ENCODE measurements at places on chromosomes 7 and 10.

DNA sequence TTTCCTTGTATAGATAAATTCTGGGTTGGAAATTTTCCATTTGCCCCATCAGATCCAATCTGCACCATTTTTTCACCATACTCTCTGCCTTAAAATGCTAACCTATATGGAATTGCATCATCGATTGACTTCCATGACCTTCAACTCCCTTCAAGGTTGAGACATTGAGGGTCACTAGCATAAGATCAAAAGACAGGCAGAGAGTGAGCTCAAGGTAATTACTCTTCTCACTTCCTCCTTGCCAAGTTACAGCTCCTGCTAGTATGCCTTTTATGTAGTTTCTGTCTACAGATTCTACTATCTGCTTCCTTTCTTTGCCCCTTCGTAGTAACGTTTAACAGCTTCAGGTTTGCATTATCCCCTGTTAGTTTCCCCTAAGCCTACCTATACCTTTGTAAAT, 1127.7 kb upstream of the LRRTM3 start:
- no peak for DNase-seq

- DNase-seq = no peak
Measured at GRCh38 chr10:123890226-123890625, 1.4 kb downstream of the CPXM2 start.

DNA sequence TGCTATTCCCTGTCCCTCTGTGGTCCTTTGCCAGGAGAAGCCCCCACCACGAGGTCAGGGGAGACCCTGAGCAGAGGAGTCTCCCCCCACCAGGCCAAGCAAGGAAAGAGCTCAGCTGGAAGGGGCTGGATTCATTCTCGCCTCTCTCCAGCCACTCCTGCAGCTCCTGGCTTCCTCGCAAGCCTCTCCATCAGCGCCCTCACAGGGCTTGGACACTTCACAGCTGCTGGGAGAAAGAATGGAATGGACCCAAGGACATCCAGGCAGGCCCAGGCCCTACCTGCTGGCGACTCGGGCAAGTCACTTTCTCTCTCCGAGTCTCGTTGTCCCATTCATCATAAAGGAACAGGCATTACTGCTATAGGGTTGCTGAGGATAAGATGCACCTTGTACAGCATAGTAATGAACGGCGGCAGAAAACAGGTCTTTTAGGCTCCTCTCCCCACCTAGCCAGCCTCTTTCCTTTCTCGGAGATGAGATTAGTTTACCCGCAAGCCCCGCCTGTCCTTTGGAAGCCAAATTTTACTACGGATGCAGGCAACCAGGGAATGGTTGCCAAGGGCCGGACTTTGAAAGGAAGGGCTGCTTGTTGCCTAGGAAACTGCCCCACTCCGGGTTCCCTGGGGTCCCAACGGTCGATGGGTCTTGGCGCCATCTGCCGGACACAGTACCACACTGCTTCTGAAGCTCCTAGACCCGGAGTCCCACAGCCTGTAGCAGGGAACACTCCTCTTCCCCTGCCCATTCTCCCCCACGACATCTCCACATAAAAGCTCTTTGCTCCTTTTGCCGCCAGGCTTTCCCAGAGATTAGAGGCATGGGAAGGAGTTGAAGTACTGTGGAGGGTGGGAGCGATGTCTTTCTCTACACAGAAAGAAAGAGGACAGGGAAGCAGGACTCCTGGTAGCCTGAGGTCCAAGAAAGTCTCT, 22.3 kb downstream of the IMPDH1 start:
- DNase-seq = peak; percentile 88

- DNase-seq = no peak
Measured at GRCh38 chr7:130281260-130281659, 11.7 kb upstream of the CPA4 start.

- DNase-seq = no peak
Measured at GRCh38 chr7:66211429-66211828, 6.3 kb downstream of the TPST1 start.

DNA sequence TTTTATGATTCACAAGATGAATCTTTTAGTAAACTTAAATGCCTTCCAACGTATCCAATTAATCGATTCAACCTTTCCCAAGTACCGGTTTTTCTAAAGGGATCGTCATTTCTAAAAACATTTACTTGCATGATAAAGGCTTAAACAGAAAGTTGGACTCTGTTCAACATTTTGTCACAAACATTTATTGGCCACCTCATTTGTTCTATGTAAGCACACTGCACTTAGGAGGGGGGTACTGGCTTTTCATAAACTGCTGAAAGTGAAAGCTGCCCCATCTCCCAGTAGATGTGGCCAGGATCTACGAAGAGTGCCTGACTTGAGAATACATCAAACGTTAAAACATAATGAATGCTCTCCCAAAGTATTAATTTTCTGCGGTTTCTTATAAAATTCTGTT, 37.3 kb upstream of the LAMB4 start:
- no peak for DNase-seq

- no peak for DNase-seq
Measured at GRCh38 chr7:143216151-143216550, 5.7 kb upstream of the TAS2R40 start.

GRCh38 chr10:91022390-91022789, 101.5 kb upstream of the ANKRD1 start:
- no peak for DNase-seq

GRCh38 chr10:69045441-69046300, 42.2 kb upstream of the SRGN start:
- DNase-seq = no peak

DNA sequence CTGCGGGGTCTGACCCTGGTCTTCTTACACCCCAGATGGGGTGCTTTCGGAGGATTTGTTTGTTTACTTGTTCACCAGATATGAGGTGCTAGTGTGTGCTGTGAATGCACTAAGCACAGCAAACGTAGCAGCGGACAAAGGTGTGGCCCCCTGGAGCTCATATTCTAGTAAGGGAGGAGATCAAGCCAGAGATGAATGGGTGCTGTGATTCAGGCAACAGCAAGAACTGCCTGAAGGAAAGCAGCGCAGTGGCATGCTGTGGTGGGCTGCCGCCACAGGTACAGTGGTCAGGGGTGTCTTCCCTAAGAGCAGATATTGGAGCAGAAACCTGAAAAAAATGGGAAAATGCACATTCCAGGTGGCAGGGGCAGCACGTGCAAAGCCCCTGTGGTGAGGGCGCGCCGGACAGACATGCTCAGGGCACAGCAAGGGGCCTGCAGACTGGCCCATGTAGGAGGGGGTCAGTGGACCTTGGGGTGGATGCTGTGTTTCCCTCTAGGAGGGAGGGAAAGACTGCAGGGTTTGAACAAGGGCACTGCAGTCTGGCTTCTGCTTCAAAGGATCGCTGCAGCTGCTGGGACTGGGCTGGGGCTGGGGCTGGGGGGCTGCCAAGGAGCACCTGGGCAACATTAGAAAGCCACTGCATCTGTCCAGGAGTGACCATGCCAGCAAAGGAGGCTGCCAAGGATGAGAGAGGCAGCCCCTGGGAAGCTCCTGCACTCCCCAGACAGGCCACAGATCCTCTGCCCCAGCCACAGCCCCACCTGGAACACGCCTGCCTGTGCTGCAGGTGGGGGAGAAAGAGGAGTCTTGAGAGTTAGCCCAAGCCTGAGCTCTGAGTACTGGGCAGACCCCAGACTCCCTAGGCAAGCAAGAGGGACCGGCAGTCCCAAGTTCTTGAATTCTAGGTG, 927 bp upstream of the DEPP1 start:
- no peak for DNase-seq

GRCh38 chr7:116113310-116113709, 82.7 kb upstream of the TFEC start:
- DNase-seq = no peak

- peak; percentile 58 for DNase-seq
Measured at GRCh38 chr10:125057158-125058001, 103.0 kb downstream of the CTBP2 start.

GRCh38 chr10:116472891-116473290, 45.2 kb downstream of the PNLIPRP3 start:
- no peak for DNase-seq

DNA sequence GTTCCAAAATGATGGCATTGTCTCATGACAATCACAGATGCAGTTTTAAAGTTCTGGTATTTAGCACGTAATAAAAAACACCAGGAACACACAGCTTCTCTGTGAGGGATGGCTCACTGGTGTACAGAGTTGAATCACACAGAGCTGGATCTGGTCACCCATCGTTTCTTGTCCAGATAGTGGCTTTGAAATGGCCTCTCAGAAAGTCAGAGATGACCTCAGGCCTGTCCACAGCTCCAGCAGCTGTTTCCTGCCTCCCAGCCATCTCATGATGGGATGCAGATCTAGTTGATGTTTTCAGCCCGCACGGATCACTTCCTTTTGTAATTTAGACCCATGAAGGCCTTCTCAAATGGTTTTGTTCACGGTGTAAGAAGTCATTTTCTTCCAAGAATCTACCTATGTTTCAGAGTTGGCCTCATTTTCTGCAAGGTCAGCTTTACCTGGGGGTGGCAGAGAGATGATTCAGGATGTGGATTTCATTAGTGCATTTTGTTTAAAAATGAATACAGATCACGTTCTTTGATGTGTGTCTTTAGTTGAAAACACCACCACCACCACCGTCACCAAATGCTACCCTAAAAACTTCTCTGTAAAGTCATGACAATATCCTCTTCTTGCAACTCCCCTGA, 166.2 kb downstream of the SNX10 start:
- no peak for DNase-seq

DNA sequence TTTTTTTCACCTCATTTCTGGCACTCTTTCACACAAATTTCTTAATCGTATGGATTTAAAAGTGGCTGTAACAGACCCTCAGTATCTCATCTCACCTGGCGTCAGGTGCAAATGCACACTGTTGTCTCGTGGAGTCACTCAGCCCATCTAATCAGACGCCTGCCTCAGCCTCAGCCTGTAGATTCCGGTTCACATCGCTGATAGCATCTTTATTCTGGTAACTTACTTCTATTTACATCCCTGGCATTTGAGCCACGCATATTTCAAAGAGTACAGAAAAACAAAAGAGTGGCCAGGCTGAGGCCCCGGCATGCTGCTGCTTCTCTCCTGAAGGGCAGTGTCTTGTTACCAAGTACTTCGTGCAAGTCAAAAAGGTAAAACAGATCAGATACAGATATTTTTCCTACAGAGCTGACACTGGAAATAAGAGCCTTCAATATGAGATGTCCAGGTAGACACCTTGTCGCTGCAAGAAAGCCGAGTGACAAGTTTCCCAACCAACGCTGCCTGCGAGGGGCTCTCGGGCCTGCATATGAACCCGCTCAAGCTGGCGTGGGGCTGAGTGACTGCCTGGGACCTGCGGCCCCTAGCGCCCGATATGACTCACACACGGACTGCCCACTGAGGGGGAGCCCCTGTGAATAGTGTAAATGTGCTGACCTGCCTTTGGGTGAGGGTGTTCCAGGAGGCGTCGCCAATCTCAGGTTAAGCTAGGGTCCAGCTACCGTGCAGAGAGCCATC, 4.3 kb downstream of the VIPR2 start:
- no peak for DNase-seq

DNA sequence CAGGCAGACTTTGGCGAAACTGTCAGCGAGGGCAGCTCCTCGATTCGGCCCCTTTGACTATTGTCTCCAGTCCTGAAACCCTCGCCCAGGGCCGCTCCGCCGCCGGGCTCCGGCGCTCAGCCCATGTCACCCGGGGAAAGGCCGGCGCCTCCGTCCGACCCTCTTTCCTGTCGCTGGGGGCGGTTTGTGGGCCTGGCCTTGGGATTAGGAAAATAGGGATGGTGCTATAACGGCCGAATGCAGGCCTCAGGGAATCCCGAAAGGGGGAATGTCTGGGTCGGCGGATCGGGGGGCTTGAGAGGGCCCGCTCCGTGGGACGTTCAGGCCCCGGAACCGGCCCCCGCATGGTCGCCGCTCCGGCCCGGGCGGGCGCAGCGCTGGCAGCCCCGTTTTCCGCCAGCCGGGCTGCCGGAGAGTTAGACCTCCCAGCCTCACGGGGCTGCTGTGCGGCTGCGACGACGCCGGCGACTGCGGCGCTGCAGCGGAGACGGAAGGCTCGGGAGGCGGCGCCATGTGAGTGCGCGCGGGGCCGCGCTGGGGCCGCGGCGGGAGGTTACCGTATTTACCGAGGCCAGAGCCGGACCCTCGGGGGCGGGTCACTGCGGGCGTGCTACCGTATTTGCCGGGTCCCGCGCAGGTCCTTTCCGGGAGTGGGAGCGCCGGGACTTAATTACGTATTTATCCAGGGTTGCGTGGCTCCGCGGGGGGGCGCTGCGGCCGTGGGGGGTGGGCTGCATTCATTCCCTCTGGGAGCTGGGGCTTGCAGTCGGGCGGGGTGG, 25.9 kb downstream of the ZNF775 start:
- peak; percentile 87 for DNase-seq

DNA sequence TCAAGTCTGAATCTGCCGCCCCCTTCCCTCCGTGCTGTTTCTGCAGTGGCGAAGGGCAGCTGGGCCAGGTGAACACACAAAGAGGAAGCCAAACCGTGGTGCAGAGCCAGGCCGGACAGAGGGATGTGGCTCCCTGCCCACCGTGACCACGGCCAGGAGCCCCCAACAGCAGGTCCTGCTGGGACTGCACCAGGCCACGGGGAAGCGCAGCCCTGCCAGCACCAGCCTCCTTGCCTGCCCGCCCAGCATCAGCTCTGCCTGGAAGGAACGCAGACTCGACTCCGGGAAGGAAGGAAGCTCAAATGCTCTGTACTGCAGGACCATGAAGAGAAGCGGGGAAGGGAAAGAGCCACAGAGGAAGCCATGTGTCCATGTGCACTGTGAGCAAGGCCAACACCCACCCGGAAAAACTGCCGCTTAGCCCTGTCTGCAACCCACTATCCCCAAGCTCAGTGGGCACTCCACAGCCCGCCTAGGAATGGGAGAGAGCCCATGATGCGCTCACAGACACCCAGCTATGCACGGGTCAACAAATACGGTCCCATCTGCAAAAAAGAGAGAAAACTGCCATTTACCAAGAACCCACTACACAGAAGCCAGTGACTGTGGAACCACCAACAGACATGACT, 19.0 kb downstream of the GPER1 start:
- no peak for DNase-seq

- DNase-seq = no peak
Measured at GRCh38 chr7:46139079-46139478, 218.0 kb upstream of the IGFBP3 start.

GRCh38 chr10:60384011-60384410, 5.7 kb downstream of the ANK3 start:
- no peak for DNase-seq

GRCh38 chr7:44180631-44181030, 8.6 kb downstream of the GCK start:
- DNase-seq = no peak

- no peak for DNase-seq
Measured at GRCh38 chr10:24973163-24973562, 20.8 kb upstream of the PRTFDC1 start.

- DNase-seq = no peak
Measured at GRCh38 chr7:140160308-140160707, 16.5 kb downstream of the KDM7A start.

DNA sequence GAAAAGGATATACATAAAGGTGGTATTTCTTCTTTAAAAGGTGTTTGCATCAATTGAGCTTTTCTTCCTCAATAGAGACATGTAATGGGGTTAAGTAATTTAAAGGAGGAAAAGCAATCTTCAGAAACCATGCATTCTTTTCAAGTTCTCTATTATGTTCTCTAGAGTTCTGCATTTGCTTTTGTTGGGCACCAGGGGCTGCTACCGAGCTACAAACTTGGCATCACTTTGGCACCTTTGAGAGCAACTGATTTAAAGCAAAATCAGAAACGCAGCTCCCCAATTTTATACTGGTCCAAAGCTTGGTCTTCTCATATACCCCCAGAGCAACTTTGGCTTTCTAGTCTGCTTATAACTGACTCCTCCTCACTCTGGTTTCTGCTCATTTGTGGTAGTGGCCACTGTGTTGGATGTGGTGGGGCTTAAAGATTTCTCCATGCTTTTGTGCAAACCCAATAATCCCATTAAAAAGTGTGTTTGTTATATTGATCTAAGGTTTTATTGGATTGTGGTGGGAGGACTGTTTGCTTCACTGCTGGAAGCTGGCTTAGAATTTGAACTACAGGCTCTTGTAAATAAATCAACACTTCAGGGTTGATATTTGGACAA, 712.1 kb downstream of the PHTF2 start:
- DNase-seq = peak; percentile 87

All from NCI-H82 (cell line).